ENCODE measurements at places on chromosomes 2 and 18.

DNA sequence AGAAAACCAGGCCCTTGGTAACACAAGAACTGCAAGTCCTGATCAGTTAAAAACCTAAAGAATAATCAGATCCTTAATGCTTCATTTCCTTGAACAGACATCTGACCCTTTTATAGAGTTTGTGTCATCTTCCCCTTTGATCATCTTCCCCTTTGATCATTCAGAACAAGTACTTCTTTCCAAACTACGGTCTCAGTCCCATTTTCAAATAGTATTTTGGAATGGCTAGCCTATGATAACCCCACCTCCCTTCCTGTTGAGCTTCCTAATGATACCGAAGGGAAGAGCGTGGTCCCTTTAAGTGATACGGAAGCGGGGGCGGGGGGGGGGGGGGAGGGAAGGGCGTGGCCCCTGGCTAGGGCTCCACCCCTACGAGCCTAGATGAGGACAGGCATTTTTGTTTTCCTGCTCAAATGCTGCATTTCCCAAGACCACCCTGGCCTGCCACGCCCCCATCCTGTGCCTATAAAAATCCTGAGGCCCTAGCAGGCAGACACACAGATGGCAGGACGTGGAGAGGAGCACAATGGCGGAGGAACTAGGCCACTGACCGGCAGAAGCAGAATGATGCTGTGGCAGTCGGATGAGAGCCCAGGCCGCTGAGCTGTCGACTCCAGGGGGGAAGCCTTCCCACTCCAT, 24.1 kb upstream of the CHRNA1 start:
- DNase-seq: no peak

DNA sequence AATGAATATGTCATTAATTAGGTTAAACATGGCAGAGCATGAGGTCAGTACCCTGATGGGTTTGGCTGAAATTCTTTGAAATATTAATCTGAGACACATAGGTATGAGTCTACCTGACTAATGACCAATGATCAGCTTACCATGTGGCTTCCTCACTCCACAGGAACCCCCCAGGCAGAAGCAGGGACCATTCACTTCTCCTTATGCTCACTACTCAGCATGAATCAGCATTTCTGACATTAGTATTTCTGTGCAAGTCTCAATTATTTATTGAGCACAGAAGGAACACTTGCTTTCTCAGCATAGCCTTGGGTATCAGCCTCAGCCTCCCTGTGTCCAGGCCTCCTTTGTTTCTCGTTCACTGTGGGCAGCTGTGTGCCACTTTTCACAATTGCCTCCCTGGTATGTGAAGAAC, 9.3 kb upstream of the KCNE4 start:
- DNase-seq: no peak

DNA sequence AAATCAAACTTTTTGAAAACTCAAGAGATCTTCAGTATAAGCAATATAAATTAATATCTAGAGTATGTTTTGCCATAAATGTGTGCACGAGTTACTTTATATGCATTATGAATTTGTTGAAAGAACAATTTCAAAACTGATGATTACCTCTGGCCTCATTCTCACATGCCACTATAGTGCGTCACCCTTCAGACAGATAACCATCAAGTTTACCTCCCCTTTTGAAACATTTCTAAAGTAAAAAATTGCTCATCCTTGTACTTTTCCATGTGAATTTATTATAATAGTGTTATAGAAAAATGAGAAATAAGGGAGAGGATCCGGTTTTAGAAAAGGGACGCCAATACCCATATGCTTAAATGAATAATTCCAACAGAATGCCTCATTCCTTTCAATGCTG, 38.3 kb downstream of the ZEB2 start:
- DNase-seq: no peak

- no peak for DNase-seq
Measured at GRCh38 chr2:210267698-210268097, 42.5 kb upstream of the ACADL start.

DNA sequence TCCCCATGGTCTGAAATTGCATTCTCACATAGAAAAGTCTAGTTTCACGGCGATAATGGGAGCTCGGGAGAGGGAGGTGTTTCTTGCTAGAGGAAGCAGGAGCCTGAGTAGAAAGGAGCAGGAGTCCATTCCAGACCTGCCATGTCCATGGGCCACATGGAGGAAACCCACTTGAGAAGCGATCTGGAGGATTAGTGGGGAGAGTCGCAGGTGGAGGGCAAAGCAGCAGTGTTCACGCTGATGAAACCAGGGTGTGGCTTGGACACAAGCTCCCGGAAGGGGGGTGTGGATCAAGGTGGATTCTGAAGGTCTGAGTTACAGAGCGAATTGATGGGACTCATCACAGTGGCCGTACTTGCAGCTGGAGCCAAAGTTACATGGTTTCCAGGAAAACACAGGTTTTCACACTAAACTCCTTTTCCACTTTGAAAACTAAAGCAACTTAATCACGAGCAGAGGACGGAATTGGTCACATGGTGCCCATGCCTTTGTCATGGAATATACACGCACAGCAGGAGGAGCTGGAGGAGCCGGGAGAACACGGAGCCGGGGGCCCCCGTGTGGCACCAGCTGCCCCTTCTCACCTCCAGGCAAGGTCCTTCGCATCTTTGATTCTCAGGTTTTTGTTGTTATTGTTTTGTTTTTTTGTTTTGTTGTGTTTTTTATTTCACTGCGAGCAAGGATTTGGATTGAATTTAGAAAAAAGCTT, 255.1 kb upstream of the MYT1L start:
- no peak for DNase-seq

Measured in activated CD4-positive, alpha-beta T cell treated with anti-CD3 and anti-CD28 coated beads for 48 hours (primary cell).